ENCODE measurements at places on chromosomes 12 and 14.

- no peak for DNase-seq
Observed at GRCh38 chr12:121678716-121679300, 9.4 kb upstream of the MORN3 start.

DNA sequence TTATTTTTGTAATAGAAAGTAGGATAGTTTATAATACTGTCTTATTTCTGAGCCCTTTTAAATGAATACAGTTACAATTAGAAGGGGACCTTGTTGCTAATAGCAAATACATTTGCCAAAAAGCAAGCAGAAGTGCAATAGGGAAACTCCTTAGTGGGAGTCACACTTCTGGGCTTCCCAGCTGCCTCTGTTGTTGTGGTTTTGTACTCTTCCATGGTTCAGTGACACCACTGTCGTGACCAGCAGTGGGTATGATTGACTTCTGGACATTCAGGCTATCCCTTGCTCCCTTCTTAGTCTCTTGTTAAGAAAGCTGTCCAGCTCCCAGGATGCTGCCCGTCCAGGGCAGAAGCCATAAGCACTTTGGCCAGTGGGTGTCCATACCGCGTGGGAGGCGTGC is 22.6 kb downstream of the TCTN1 start:
- no peak for DNase-seq

- no peak for DNase-seq
Observed at GRCh38 chr14:104361101-104361591, 218.4 kb upstream of the C14orf180 start.

DNA sequence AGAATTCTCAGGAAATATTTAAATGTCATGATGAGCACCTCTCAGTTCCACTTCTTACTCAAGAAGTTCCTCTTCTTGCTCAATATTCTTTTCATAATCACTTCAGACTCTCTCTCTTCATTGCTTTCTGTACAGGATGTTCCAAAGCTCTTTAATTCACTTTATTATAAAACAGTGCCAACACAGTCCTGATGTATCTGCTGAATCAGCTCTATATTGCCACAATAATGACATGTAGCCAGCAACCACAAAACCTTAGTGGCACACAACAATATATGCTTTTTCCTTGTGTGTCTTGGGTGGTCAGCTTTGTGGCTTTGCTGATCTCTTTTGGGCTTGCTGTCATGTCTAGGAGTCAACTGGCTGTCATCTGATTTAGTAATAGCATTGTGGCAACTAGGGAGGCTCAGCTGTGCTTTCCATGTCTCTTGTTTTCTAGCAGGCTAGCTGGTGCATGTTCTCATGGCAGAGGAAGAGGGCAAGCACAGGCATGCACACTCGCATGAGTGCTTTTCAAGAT is 52.8 kb upstream of the SLC2A13 start:
- no peak for DNase-seq

GRCh38 chr12:43816168-43816567 is 10.1 kb upstream of the TWF1 start:
- no peak for DNase-seq

DNA sequence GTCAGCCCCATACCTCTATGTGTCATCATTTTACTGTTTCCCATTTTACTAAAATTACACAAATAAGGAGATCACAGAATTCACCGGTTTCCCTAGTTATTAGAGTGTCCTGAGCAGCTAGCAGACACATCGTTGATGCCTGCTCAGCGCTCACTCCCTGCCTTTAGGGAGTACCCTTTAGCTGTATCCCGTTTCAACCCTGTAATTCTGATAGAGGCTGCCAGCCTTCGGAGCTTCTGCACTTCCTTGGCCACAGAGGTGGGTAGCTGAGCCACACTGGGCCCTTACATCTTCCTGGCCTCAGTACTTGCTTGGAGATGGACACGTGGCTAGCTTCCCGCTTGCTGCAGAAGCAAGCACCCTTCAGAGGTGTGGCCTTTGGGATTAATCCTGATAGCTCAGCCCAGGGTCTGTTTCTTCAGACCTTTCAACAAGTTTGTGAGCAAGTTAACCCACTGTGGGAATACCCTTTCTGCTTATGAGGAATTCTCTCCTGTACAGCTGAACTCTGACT is 14.3 kb upstream of the FBXW8 start:
- no peak for DNase-seq

- DNase-seq = peak; percentile 76
Observed at GRCh38 chr12:121579981-121580868, 598 bp downstream of the KDM2B start.

DNA sequence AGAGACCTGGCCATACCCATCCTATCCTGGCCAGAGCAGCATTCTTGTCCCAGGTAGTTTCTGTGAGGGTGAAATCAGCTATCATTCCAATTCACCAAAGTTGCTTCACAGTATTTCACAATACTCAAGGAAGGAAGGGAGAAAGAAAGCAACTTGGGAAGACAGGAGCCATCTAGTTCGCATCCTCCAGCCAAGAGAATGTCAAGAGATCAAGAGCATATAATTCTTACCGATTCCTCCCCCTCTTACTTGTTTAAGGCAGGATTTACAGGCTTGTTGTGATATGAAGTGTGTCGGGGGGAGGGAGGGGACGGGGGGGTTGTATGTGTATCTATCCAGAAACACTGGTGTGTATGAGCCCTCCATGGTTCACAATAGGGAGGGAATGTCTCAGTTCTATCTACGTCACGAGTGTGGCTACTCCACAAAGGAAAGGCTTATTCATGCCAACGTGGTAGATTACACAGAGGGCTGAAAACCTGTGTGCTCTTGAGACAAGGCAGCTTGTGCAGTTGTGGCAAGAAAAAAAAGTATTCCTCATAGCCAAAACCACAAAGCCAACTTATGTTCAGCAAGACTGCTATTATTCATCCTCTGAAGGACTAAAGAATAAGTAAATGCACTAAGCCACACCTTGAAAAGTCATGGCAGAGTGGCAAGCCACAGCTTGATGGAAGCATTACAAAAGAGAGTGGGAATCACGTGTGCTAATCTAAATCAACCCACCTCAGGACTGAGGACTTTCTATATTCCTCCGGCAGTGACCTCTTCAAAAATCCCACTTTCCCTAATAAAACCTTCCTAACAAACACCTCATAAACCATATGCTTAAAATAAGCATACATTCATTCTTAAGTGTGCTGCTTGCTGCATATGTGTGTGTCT is 35.0 kb downstream of the CORO1C start:
- no peak for DNase-seq

DNA sequence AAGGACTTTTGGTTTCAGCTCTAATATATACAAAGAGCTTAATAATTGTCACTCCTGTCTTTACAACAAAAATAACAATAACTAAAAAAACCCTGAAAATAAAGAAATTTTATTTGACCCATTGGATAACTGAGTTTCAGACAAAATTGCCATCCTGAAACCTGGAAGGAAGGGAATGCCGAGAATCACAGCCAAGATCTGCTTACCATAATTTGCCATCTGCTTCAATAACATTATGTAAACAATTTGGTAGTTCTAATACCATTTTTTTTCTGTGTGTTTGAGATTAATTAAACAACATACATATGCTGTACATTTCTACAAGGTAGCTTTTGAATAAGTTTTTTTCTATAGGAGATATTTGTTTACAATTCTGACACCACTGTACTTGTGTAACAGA is 596.3 kb upstream of the MGAT4C start:
- no peak for DNase-seq

- no peak for DNase-seq
Observed at GRCh38 chr14:98888927-98889835, 382.8 kb downstream of the BCL11B start.

All from putamen (tissue), 1 donor.